ENCODE measurements at places on chromosomes 4 and X.

DNA sequence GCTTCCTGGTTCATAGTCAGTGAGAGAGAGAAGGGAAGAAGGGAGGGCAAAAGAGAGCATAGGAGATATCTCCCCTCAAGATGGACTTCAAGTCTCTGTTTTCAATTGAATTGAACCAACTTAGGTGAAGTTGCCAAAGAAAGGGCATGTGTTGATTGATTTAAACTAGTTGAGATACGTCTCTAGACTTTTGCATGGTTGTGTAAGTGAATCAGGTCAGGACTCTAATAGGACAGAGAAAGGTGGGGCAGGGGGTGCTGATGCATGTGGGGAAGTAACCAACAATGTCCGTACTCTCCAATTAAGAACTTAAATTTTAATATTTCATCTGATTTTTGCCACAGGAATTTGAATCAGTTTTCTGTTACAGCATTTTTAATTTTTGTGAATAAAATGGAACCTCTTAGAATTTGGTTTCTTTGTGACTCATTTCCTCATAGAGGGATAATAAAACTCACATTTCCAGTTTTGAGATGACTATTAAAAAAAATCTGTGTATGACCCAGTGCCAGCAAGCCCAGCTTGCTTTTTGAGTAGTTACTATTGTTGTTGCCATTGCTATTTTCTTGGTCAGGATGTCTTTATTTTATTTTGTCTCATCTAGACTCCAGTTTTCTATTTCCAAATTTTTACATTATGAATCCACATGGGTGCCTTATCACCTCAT, 37.3 kb downstream of the SLIT2 start:
- no peak for DNase-seq

DNA sequence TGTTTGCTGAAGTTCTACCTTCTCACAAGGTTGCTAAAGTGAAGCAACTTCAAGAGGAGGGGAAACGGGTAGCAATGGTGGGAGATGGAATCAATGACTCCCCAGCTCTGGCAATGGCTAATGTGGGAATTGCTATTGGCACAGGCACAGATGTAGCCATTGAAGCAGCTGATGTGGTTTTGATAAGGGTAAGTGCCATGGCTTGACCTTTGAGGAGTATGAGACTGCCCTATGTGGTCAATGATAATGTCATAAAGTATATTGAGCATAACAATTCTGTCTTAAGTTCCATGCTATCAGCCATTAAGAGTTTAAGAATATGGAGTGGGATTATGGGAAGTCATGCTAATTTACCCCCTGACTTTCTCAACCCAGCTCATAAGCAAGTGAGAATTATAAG, 61.4 kb upstream of the PGK1 start:
- no peak for DNase-seq

GRCh38 chrX:87580862-87581261, 63.3 kb downstream of the KLHL4 start:
- no peak for DNase-seq

GRCh38 chr4:6880691-6881090, 28.9 kb upstream of the TBC1D14 start:
- DNase-seq = no peak

- peak; percentile 68 for DNase-seq
Observed at GRCh38 chrX:71095981-71096759, 519 bp downstream of the FOXO4 start.

- DNase-seq = no peak
Observed at GRCh38 chr4:3059943-3060342, 14.4 kb downstream of the HTT-AS start.

DNA sequence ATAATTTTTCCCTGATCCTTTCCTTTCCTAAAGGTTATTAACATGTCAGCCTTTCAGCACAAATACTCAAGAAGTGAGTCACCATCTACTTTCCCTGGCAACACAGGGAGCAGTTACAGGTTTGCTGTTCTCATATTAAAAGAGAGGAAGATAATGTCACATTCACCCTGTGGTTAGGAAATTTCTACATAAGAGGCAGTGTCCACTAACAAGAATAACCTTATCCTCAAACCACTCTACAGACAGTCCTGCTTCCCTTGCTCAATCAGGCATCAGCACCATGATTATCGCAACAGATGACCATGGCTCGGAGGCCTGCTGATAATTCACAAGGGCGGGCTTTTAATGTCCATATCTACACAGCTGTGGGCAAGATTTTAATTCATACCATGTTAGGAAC, 30.9 kb downstream of the RNF150 start:
- DNase-seq = no peak

GRCh38 chr4:70728091-70728490, 6.3 kb downstream of the RUFY3 start:
- DNase-seq = no peak

DNA sequence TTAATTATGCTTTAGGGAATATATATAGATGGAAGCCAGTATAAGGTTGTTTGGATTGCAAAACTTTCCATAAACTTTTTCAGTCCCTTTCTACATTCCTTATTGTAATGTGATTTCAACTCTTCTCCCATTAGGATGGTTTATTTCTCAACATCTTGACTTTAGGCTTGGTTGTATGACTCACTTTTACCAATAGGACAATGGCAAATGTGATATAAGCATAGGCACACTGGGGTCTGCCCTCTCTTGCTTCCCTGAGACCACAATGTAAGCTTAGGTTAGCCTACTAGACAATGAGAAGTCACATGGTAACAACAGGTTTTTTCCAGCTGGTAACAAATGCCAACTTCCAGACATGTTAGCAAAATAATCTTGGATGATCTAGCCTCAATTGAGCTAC, 163.3 kb upstream of the RBPJ start:
- DNase-seq = no peak

DNA sequence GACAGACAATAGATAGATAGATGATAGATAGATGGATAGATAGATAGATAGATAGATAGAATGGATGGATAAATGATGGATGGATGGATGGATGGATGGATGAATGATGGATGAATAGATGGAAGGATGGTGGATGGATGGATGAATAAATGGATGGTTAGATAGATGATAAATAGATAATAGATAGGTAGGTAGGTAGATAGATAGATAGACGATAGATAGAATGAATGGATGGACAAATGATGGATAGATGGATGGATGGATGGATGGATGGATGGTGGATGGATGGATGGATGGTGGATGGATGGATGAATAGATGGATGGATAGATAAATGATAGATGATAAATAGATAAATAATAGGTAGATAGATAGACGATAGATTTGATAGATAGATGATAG, 287.4 kb downstream of the CRLF2 start:
- no peak for DNase-seq

- no peak for DNase-seq
Observed at GRCh38 chrX:16633754-16634153, 16.2 kb upstream of the S100G start.

DNA sequence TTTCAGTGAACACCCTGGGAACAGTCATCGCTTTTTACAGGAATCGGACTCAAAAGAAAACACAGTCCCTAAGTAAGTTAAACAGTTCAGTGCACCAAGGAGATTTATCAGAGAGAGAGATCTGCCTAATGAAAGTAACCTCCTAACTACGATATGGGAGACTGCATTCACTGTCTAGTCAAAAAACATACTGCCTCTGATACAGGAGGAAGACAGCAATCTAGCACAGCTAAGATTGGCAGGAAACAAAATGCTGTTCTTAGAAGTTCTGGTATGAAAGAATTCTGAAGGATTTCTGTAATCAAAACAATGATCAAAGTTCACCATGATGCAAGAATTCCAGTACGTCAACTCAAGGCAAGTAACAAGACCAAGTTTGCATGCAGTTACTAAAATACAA, 92.8 kb downstream of the MAML3 start:
- DNase-seq = no peak

DNA sequence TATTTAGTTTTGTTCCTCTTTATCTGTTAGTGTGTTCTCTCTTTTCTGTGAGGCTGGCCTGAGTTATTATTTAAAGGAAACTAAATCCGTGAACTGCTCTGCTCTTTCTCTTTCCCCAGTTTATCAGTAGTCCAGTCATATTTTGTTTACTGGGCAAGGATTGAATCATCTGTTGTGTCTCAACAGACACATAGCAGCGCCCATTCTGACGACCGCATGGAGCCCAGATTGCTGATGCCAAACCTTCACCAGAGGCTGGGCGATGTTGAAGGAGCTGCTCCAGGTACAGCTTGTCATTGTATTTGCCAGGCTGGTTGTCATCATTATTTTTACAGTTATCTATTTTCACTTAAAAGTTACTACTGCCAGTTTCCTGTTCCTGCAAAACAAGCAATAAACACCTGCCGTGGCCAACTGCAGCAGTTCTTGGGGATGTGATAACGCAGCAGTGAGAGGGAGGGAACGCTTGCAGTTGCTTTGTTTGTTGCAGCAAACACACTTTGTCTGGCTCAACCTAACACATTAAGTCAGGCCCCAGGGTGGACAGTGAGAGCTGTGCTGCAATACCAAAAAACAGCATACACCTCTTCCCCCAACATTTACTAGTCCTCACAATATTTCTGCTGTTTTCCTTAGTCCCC, 10.1 kb downstream of the REELD1 start:
- no peak for DNase-seq
